Central memory CD4-positive, alpha-beta T cell (primary cell): ENCODE measurements at places on chromosomes 11 and 22.

- DNase-seq = no peak
Observed at GRCh38 chr11:117502015-117502778, 174.5 kb downstream of the CEP164 start.

- no peak for DNase-seq
Observed at GRCh38 chr11:31936312-31936711, 125.2 kb upstream of the PAX6 start.

GRCh38 chr11:112290493-112290850 is 29.8 kb upstream of the PLET1 start:
- DNase-seq = no peak

DNA sequence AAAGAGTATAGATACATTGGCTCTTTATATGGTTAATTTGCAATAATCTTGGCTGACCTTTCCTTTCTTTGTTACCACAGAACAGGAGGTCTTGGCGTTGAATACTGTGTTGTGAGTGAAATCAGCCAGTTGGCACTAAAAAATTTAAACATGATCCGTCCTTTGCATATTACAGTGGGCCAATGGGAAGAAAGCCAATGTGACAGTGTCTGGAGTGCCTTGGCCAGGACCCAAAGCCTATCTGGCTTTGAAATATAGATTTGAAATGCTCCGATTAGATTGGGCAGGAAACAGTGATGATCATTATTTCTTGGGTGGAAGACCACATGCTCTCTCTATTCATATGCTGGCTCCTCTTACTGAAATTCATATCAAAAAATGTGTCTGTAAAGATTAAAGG is 339.6 kb upstream of the ANO3 start:
- DNase-seq = no peak

DNA sequence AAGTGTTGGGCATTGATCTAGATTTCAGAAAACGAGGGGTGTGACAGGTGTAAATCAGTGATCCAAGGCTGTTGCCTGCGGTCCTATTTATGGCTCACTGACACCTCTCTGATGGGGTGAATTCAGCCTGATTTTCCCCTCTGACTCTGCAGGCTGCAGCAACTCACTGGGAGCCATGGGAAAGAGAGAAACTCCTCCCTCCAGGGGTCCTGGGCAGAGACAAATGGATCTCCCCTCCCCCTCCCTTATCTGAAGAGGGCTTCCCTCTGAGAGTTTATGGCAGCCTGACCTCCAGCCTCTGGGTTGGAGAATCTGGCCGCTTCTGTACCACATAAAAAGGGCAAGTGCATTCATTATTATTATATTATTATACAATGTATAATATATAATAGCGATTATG is 1.8 kb upstream of the PKNOX2 start:
- DNase-seq = no peak
